ENCODE measurements at places on chromosomes 5 and 9.

DNA sequence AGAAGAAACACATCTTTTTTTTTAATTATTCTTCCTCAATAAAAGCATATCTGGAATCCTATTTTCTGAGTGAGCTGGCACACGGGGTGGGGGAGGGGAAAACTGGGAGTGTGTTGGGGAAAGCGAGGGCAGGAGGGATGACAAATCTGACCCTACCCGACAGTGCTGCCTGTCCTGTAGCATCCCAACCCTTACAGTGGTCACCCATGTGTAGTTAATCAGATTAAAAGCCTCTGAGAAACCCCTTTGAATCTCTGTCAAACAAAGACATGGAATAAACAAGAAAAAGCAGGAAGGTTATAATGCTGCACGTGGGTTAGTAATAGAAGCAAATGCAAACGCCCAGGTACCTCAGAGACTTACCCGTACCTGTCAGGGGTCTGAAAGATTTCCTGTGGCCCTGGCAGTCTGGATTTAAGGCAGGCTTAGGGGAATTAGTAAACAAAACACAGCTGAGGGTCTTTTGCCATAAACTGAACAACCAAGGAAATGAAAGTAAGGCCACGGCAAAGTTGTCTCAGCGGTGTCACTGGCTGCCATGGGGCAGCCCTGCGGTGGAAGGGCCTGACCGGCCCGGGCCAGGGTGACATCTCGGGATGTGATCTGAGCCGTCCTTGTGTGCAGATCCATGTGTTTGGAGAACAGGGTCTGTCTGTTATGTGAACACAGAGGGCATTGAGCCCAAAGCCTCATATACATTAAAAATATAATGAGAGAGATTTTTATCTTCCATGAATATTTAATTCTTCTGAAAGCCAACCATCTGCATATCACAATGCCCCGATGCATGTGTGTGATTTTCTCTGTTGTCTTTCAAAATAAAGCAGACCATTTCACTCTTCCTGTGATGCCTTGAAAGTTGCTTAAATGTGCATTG lies 308.2 kb downstream of the ZNF608 start:
- no peak for DNase-seq

- DNase-seq: peak; percentile 80
Measured at GRCh38 chr5:32173267-32174010, 680 bp downstream of the GOLPH3 start.

DNA sequence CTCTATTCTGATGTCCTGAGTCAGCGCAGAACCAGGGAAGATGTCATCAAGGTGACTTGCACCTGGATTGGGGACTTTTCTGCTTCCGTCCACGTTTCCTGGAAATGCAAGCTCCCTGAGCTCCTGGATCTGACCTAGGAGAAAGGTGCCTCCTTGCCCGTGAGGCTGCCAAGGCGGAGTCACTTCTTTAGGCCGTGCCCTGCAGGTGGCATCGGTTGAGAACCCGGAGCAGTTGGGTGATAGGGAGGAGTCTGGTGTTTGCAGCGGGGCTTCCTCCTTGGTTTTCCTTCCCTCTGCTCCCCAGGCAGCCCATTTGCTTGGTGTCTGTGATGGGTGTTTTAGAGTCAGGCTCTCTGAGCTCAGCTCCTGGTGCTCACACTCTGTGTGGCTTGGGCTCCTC lies 15.2 kb downstream of the NANS start:
- DNase-seq: no peak

DNA sequence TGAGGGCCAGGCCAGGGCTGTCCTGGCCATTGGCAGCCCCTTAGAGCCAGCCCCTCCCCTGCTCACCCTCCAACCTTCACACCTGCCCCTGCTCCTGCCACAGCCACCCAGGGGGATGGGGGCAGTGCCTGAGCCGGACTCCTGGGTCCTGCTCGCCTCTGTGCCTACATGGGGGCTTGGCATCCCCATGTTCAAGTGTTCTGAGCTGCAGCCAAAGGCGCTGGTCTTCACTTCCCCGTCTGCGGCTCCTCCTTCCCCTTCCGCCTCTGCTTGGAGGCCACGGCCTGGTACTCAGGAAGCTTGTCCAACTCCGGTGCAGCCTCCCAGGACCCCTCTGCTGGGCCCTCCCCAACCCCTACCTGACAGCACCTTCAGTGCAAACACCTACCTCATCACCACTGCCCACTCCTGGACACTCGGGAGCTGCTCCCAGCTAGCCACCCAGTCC lies 2.3 kb upstream of the DNLZ start:
- no peak for DNase-seq

GRCh38 chr5:5700549-5700948 lies 278.1 kb downstream of the ICE1 start:
- DNase-seq: no peak

DNA sequence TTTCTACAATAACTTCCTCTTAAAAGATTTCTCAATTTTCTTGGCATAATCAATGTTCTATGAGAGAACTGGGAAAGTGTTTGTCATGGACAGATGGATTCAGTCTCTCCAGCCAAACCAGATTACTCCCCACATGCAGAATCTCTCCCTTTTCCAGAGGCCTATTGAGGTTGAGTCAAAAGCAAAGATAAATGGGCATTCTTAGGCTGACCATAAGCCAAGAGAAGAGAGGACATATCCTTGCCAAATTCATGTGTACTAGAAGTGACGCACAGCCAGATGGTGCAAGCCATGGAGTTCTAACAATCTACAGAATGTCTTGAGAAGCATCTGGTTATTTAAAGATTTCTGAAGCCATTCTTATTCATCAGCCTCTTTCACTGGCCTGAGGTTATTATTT lies 2115.0 kb downstream of the MAT2B start:
- DNase-seq: no peak

All from NCI-H2107 (cell line).